ENCODE measurements at places on chromosomes 3 and 15.

DNA sequence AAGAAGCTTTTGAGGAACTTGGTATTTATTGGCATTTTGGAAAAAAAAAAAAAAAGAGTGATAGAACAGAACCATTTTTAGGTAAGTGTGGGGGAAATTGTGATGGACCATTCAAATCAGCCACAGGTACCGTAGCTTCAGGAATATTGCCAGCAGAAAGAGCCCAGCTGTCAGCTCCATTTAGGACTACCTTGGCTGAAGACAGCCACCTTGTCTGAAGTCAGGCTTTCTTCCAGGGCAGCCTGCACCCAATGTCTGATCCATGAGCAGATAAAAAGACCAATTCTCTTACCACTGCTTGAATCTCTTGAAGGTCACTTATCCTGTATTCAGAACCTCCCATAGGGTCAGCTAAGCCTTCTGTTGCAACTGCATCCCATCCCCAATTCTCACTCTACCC is 37.6 kb downstream of the SLCO3A1 start:
- no peak for DNase-seq

- DNase-seq, result no peak
Measured at GRCh38 chr3:52327486-52328290, 11.6 kb downstream of the DNAH1 start.

DNA sequence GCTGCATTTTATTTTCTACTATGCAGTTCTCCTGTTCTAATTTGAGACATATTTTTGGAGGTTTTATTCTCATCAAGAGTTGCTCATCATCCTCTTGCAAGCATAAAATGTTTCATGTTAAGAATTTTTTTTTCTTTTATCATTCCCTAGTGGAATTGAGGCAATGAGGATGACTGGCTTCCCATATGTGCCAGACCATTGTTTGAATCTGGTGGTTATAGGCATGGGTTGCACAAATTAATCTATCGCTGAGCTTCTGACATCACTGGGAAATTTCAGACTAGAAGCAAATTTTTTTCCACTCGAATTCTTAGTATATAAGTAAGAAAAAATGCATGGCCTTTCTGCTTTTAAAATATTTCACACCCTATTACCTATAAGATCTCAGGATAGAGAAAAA is 279.1 kb upstream of the PLSCR5 start:
- DNase-seq, result no peak

GRCh38 chr3:12990781-12991480 is 82.3 kb downstream of the IQSEC1 start:
- peak; percentile 67 for DNase-seq

- no peak for DNase-seq
Measured at GRCh38 chr3:29168081-29168480, 112.8 kb upstream of the RBMS3 start.

DNA sequence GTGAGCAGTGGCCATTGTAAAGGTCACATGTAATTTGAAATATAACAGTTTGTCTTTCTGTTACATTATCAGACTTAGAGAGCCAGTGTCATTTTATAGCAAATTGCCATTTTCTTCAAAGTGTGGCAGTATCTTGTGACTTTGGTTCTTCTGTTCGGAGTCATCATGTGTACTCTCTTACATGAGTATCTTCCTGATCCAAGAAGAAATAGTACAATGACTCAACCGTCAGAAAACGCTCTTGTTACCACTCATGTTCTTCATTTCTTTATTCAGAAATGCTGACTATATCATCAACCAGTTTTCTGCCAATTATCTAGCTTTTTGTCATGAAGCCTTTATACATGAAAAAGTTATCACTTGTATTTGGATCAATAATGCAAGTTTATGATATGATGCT is 93.6 kb upstream of the CGNL1 start:
- DNase-seq, result no peak

- no peak for DNase-seq
Measured at GRCh38 chr3:113805249-113805648, 33.3 kb upstream of the GRAMD1C start.

GRCh38 chr3:134352031-134352671 is 22.1 kb downstream of the AMOTL2 start:
- DNase-seq, result no peak
